ENCODE measurements at places on chromosomes 11 and 22.

GRCh38 chr11:74000307-74001133 lies 8.4 kb downstream of the UCP3 start:
- no peak for DNase-seq

GRCh38 chr22:22228421-22228820 lies 16.2 kb upstream of the VPREB1 start:
- no peak for DNase-seq

DNA sequence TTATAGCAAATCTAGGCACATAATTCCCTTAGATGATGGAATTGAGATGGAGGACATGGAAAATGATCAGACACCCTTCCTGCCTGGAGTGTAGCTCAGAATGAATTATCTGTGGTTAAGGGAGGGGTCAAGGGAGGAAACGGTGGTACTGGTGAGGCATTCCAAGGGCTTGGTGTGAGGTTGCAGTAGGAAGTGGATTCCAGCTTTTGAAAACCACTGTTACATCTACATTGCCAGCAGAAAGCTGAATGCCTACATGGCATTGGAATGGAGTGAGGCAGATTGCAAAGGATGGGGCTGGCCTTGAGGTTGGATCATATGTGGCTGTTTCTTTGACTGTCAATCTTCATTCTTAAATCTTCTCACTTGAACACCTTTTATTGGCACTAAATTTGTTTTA lies 684.4 kb downstream of the NTM start:
- no peak for DNase-seq

DNA sequence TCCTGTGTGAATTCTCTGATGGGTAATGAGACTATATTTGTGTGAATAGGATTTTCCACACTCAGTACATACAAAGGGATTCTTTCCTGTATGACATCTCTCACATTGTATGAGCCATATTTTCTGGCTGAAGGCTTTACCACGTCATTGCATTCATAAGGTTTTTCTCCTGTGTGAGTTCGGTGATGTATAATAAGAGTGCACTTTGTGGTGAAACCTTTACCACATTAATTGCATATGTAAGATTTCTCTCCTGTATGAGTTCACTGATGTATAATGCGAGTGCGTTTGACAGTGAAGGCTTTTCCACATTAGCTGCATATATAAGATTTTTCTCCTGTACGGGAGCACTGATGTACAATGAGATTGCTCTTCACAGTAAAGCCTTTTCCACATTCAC lies 455.4 kb upstream of the CNTN5 start:
- DNase-seq, result no peak

DNA sequence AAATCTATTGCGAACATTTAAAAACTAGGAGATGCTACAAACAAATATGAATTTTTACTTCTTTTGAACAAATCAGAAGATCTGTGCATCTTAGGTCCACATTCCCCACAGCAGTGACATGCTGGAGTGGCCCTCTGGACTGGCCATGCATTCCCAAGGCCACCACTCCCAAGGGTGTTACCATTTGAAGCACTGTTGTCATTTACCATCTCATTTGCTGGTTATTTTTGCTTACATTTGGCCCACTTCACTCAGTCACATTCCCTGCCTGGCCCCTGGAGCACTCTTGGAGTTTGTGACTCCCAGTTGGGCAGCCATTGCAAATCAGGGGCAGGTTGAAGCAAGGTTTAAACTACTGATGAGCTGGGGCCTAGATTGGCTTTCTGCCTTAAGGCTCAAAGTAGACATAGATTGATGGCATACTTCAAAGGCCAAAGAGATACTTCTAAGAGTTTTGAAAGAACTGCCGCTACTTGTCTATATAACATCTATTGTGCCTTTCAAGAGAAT lies 8.5 kb upstream of the ZNRF3 start:
- no peak for DNase-seq

- DNase-seq, result no peak
Measured at GRCh38 chr11:69957849-69958248, 120.3 kb upstream of the ANO1 start.

DNA sequence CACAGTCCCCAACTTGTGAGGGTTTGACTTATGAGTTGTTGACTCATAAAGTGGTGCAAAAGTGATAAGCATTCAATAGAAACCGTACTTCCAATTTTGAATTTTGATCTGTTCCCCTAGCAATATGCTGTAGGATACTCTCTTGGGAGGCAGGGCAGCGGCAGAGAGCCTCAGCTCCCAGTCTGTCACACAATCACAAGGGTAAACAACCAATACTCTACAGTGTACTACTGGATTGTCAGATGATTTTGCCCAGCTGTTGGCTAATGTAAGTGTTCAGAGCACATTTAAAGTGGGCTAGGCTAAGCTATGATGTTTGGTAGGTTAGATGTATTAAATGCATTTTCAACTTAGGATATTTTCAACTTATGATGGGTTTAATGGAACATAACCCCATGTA lies 13.7 kb upstream of the NXPE2 start:
- no peak for DNase-seq

DNA sequence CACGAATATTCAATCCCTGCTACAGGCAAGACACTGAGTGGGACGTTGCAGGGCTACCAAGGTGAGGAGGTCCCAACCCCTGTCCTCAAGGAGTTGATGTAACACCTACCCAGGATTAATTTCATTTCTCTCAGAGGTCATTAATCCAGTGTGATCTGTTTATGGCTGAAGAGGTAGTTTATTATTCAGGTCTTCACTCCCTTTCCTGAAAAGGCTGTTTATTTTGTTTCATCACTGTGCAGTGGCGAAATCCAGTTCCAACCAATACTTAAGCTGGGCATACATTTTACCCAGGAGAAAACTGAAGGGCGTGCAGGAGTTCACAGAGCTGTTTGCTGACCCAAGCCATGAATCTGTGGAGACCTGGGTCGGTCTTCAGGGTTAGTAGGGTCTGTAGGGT lies 2.7 kb upstream of the PTPRJ start:
- DNase-seq, result no peak

- no peak for DNase-seq
Measured at GRCh38 chr22:30371981-30372380, 15.2 kb downstream of the CCDC157 start.

GRCh38 chr22:40965936-40966725 lies 15.0 kb downstream of the RBX1 start:
- no peak for DNase-seq

DNA sequence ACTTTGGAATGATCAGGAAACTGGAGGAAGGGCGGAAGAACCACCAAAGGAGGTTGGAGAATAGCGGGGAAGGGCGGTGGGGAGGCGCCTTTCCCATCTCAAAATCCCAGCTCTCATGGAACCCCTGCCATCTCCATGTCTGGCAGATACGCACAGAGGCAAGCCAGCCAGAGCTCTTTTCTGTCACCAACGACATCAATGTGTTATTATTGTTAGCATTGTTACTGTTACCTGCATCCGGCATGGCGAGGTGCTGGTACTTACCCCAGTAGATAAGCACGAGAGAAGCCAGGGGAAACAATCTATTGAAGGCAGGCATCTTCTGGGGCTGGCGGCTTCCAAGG lies 969 bp downstream of the SCN3B start:
- DNase-seq, result no peak

DNA sequence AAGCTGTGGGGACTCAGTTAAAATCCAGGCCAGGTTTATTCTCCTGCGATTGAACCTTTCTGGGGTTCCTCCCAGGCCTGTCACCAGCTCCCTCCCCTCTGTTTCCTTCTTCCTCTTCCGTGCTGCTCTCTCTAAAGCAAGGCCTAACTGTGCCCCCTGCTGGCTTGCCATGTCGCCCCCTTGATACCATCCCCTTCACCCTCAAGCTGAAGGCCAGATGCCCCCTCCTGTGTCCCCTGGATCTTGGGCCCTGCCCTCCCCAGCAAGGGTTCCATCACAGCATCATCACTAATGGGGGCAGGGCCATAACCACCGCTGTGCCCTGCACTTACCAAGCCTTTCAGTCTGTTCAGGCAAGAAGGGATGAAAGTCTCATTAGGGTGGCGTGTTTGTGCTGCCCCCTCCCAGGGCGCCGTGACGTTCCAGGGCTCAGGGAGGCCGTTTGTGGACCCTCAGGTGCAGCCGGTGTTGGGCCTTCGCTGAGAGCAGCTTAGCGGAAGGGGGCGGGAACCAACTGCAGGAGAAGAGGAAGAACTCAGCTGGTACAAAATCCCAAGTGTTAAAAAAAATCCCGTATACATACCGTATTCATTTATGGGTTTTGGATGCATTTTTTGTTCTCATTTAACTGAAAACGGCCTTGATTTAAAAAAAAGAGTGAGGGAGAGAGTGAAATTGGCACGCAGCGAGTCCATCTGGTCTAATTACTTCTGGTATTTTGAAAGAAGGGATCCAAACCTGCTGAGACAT lies 69.9 kb downstream of the MPPED1 start:
- no peak for DNase-seq

DNA sequence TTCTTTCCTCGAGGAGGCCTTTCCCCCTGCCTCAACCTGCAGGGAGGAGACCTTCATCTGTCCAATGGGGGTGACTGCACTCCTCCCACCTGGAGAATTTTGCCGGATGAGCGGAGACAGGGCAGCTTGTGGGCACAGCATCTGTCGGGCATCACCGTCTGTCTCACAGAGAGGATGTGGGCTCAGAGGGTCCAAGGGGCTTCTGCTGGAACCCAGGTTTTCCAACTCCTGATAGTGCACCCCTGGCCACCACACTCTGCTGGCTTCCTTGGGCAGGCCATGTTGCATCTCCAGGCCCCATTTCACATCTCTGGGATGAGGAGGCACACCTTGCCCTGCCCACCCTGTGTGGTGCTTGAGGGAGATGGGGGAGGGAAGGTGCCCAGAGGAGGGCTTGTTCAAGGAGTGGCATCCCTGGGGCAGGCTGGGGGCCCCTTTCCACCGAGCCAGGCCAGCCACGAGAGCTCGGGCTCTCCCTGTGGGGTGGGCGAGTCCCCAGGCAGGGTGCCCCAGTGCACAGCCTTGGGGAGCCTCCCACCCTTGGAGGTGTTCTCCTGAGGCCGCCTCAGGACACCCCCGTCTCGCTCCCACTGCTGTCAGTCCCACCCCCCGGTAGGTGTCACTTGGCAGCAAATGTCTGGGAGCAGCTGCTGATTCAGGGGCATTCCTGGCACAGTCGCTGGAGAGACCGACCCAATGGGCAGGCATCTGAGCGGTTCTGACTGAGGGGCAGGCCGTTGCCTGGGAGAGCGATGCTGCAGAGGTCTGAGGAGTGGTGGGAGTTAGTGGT lies 84.2 kb downstream of the MORC2 start:
- no peak for DNase-seq

GRCh38 chr11:35825386-35825785 lies 118.5 kb upstream of the LDLRAD3 start:
- DNase-seq, result no peak
